Pancreas (tissue), 10 donors: ENCODE measurements at places on chromosomes 11 and 22.

- no peak for DNase-seq
These were observed 77.2 kb upstream of the CD44 start for GRCh38 chr11:35061516-35062440.

DNA sequence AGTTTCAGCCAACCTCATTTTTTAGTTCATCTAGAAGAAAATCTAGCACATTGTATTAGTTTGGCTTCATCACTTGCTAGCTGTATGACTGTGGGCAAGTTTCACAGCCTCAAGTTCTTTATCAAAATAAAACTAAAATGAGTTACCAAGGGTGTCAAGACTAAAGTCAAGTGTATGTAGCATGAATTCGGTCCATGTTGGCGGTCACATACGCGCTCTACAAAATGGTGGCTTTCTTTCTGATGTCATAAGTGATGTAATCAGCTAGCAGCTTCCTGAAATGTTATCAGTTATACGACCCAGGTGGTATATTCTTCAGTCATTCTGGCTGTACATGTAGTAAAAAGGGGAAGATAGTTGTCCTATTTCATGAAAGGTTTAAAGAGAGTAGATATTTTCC is 50.5 kb downstream of the POLD3 start:
- no peak for DNase-seq

- no peak for DNase-seq
These were observed 16.9 kb upstream of the ALX4 start for GRCh38 chr11:44326615-44327475.

DNA sequence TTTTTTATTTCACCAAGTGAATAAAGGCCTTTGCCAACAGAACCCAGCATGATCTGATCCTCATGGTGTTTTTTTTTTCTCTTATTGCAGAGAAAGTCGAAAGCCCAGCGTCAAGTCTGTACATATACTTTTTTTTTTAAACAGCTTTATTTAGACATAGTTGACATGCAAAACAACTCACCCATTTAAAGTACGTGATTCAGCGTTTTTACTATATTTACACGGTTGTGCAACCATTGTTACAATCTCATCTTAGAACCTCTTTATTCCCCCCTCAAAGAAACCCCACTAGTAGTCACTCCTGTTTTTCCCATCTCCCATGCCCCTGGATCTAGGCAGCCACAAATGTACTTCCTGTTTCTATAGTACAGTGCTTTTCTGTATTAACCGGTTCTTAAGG is 20.6 kb upstream of the AP1B1 start:
- DNase-seq = no peak

DNA sequence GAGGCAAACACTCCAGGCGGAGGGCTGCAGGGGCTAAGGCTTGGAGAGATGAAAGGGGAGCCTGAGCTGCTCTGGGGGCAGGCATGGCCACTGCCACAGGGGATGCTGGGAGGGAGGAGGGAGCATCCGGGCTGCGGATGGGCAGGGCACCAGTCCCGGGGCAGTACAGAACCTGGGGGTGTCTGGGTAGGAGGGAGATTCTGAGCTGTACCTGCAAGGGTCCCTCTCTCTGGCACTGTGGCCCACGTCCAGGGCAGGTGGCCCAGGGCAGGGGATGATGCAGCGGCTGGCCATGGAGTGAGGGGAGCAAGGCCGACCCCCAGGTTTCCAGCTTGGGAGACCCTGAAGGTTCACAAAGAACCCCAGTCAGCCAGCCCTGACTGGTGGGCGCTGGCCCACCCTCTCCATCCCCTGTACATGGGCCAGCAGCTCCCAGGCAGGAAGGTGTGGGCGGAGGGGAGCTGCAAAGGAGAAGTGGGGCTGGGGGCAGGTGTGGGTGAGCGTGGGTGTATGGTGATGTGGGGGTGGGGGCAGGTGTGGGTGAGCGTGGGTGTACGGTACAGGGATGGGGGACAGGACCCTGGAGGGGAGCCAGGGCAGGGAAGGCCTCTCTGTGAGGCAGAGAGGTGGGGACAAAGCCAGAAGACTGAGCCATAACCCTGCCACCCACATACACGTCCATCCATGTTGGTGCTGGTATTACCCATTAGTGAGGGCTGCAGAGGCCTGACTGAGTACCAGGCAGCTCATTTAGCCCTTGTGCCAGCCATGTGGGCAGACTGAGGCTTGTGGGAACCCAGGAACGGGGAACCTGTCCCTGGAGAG is 2.2 kb upstream of the TNFRSF13C start:
- DNase-seq = no peak

DNA sequence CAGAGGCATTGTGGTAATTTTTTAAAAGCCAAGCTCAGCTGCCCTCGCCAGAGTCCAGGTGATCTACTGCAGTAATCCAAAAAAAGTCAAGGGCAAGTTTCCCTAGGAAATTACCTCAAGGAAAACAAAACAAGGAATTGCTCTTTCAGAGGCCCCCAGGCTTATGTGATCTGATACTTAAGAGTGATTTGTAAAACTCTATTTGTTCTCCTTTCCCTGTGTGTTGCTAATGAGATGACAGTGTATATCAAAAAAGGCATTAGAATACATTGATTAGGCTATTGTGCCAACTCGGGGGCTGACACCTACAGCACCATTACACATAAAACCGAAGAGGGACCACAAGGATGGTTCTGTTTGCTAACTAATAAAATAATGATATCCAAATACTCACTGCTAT is 44.5 kb upstream of the CHRM4 start:
- DNase-seq = no peak

DNA sequence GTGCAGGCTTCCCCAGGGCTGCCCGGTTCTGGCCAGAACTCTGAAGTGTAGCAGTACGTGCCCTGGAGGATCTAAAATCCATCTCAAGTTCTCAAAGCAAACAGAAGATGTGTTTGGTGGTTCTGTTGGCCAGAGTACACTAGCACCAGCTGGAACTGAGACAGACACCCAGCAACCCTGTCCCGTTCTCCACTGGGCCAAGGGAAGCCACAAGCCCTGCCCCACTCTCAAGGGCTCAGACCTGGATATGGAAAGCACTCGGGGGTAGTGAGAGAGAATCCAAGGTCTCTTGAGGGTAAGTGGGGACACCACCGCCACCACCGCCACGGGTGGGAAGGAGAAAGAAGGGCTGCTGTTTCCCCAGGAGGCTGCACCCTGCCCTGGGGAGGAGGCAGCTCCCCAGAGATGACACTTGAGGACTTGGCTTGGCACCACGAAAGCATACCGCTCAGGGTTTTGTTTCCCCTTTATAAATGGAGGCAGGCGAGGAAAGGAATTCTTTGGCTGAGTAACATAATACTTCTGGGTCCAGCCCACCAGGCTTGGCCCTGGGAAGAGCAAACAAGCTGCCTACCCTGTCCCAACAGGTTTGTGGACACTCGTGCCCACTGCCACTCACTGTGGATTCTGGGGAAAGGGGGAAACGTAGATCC is 56.1 kb upstream of the POU2AF1 start:
- DNase-seq = no peak
